ENCODE measurements at places on chromosomes 5 and 9.

DNA sequence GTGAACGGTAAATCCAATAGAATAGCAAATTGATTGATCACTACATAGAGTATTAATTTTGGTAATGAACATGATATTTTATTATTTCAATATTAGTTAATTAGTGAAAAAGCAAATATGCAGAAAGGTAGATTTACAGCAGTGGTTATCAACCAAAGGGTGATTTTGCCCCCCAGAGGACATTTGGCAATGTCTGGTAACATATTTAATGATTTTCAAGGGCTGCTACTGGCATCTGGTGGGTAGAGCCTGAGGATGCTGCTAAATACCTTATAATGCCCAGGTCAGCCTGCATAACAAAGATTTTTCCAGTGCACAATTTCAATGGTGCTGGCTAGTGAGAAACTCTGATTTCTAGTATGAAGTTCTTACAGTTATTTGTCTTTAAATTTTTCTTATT, 1313.7 kb downstream of the PTPRD start:
- no peak for DNase-seq

DNA sequence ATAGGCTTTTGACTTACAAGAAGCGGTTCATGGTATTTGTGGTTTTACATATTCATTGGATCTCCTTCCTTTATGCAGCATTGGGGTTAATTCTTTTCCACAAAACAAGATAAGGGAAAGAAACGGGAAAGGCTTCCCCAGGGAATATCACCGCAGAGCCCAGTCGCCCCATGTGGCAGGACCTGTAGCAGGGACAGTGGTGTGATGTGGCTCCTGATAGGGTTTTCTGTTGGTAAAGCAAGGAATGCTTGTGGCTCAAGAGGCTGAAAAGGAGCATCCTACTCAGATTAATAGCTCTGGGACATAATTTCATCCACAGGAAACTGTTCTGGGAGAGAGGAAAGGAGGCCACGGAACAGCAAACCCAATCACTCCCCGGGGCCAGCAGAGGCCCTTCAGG, 699.9 kb downstream of the MTRR start:
- DNase-seq: no peak

DNA sequence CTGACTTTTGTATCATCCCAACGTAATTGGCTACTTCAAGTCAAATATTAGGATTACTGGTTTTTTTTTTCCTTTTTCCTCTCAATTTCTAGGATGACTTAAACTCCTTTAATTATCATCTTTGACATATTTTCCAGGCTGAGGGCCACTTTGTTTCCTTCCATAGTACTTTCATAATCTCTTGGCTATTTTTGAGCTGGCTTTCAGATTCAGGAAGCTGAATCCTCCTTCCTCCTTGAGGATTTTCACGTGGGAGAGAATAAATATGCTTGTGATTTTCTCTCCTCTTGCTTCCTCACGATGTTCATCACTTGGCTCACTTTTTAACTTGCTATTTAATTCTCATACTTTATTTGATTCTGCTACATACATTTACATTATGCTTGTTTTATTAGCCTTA, 88.1 kb downstream of the ITGA1 start:
- DNase-seq: no peak

- no peak for DNase-seq
Observed at GRCh38 chr9:129557192-129558036, 63.5 kb downstream of the C9orf50 start.

GRCh38 chr5:94234987-94235386, 383.4 kb downstream of the KIAA0825 start:
- no peak for DNase-seq

DNA sequence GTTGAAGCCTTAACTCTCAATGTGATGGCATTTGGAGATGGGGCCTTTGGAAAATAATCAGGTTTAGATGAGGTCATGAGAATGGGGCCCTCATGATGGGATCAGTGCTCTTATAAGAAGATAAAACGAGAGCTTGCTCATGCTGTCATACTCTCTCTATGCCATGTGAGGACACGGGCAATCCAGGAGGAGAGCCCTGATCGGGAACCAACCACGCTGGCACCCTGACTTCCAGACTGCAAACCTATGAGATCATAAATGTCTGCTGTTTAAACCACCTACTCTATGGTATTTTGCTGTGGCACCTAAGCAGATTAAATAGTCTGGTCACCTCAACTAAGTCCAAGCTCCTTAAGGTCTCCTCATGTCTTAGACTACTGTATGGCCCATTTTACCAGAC, 10.0 kb downstream of the HMGCS1 start:
- no peak for DNase-seq

DNA sequence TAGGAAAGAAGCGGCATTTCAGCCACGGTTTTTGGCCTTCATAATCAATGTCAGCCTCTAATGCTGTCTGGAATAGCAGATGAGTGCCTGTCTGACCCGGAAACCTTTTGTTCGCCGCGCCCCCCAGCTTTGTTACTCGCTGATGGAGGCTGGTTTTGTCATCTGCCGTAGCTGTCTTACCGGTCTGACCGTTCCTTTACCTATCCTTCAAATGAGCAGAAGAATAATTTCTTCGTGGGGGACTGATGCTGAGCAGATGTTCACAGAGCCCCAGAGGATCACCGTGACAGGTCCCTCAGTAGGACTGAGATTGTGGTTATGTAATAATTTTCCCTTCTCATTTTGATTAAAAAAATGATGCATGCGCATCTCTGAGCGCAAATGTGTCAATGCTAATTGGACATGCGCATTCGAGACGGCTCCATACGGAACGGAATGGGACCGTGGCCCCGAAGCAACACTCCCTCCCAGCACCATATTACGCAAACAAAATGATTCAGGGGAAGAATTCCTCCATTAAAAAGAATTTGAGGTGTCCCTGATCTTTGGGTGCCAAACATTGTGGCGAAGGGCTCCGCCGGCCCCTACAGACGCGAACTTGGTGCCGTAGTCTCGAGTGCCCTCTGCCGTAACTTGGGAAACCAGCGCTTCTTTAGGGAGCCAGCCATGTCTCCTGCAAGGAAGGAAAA, 27.6 kb downstream of the TLX3 start:
- DNase-seq: no peak

GRCh38 chr5:146667633-146668272, 151.8 kb upstream of the GPR151 start:
- DNase-seq: no peak
